ENCODE measurements at places on chromosomes 11 and 22. TPM values are rescaled to one million over a fixed set of nuclear protein-coding genes. Genes with fewer than 3 reads are reported as not detected.

- DNase-seq: peak; percentile 45
Measured at GRCh38 chr22:47291565-47292495, 529.4 kb downstream of the TBC1D22A start.

OR52R1 gene
- not detected for total RNA-seq

DNA sequence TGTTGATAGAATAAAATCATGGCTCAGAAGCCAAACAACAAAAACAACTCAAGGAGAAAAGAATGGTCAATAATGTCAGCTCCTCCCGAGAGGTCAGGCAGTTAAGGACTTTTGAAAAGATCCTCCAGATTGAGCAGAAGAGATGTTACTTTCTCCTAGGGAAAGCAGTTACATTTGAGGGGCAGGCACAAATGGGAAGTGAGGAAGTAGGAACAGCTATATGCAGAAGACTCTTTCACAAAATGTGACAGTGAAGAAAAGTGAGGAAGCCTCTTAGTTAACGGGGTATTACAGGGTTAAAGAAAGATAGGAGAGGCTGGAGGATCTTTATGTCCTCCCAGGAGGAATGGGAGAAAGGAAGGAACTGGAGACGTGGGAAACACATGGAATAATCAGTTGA lies 3.4 kb downstream of the DCHS1 start:
- no peak for DNase-seq

TREH gene
- not detected for total RNA-seq

Measured in aorta (tissue), 5 donors.